Bronchus fibroblast of lung (primary cell): ENCODE measurements at places on chromosomes 5 and 9. TPM values are rescaled to one million over a fixed set of nuclear protein-coding genes. Genes with fewer than 3 reads are reported as not detected.

Gene LRRC70
- 0.17 and 0.30 TPM in 2 replicates for total RNA-seq

Gene WNT8A
- total RNA-seq = not detected in 2 replicates

Gene DMRT1
- not detected in 2 replicates for total RNA-seq

Gene TRPM6
- under 0.01 TPM in 2 replicates for total RNA-seq

Gene MORN5
- total RNA-seq = not detected in 2 replicates

Gene DEPDC1B
- 13.3 and 16.4 TPM in 2 replicates for total RNA-seq

Gene PTAR1
- 20.8 and 27.1 TPM in 2 replicates for total RNA-seq

Gene RBM18
- total RNA-seq = 6.2 and 6.4 TPM in 2 replicates

Gene BTNL3
- total RNA-seq = not detected in 2 replicates

Gene DMRT3
- not detected in 2 replicates for total RNA-seq

Gene HSPB3
- total RNA-seq = not detected in 2 replicates

Gene SHROOM1
- 8.1 and 12.9 TPM in 2 replicates for total RNA-seq

Gene ZDHHC12
- 87.3 and 88.4 TPM in 2 replicates for total RNA-seq

Gene SLC36A2
- not detected in 2 replicates for total RNA-seq

Gene TMED7
- total RNA-seq = 58.6 and 71.6 TPM in 2 replicates
